Motor neuron (in vitro differentiated cells): ENCODE measurements at places on chromosomes 2 and 18. TPM values are rescaled to one million over a fixed set of nuclear protein-coding genes. Genes with fewer than 3 reads are reported as not detected.

DNA sequence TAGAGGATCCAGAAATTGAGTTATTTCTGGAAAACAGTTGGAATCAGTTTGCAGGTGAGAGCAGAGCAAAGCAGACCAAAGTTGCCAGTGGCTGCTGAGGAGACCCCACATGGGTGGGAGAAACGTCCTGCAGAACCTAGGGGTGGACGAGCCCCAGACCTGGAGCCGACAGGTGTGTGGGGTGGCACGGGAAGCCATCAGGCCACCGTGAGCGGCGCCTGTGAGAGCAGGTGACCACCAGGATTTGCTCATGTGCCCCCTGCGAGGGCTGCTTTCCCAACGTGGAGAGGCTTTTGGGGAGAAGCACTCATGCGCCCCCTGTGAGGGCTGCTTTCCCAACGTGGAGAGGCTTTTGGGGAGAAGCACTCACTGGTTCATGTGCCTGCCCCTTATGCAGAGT lies 116.8 kb upstream of the NFATC1 start:
- ATAC-seq: no peak

GRCh38 chr18:44626807-44627206 lies 53.9 kb upstream of the SETBP1 start:
- peak; percentile 38 for ATAC-seq

- peak; percentile 80 for ATAC-seq
Measured at GRCh38 chr18:50986360-50987087, 18.7 kb downstream of the ELAC1 start.

DNA sequence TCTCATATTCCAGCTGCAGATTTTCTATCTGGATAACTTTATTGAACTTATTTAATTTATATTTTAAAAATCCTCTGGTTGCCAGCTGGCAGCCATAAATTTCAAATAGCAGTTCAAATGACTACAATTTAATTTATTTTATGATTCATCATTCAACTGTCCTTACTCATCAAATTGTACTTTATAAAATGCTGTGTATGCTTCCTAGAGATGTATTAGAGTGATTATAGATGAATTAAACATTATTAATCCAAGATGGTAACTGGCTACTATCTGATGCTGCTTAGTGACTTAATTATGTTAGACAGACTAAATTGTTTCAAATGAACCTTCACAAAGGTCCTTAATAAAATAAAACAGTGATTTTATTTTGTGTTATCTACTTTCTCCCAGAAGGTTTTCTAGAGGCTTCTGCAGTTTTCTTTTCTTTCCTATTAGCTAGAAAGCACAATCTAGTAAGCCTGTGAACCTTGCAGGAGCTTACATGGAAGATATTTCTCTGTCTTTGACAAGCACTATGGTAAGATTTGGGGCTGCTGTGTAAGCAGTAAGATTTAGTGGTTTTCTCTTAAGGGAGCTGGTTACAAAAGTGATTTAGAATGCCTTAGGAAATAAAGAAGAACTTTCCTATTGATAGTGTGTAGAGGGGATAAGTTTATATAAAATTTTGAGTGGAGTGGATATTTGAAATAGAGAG lies 322.3 kb downstream of the FSIP2 start:
- peak; percentile 46 for ATAC-seq

DNA sequence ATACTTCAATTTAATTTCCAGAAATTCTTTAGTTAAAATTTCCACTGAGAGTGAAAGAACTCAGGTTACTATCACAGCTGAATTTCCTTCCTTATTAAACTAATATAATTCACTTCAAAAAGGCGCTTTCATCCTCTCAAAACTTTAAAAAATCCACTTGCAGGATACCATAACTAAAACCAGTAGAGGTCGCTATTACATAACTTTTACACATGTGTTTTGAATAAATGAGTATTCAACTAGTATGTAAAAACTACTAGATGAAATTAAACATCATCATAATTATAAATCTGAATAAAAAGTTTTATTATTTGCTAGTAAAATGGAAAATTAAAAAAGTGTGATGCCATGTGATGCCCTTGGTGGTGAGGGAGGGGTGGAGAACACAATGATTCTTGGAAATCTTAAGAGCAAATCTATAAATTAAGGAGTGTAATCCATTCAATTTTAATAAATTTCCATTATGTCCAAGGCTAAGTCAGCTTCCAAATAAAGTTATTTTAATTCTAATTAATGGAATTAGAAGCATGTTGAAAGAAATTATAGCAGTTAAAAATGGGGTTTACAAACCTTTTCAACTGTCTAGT lies 61.4 kb downstream of the SOS1 start:
- no peak for ATAC-seq

DNA sequence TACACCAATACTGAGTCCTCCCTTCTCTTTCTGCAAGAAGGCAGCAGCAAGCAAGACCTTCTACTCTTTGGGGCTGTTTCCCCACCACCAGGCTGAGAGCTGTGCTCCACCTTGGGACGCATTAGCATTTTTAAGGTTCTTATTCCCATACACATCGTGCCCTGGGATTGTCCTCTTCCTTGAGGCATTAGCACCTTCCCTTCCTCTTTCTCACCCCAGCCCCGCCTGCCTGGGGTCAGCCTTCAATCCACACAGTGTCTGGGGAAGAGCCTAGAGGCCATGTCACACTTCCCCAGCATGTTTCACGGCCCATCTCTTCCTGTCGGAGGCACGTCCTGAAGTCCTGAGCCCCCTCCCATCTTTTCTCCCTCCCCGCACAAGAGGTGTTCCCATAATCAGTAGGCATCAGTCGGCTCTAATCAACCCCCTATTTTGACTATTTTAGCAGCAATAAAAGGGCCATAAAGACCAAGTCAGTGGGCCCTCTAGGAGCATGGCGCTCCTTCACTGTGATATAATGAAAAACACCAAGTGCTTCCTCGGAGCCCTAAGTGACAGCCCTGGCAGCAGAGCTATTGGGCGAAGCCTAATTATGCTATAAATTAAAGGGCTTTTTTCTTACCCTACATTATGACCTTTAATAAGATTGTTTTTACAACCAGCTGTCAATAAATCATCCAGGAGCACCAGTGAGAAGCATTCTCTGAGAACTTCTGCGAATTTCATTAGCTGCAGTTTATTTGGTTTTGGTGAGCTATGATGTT lies 55.0 kb upstream of the PKDCC start:
- no peak for ATAC-seq

DNA sequence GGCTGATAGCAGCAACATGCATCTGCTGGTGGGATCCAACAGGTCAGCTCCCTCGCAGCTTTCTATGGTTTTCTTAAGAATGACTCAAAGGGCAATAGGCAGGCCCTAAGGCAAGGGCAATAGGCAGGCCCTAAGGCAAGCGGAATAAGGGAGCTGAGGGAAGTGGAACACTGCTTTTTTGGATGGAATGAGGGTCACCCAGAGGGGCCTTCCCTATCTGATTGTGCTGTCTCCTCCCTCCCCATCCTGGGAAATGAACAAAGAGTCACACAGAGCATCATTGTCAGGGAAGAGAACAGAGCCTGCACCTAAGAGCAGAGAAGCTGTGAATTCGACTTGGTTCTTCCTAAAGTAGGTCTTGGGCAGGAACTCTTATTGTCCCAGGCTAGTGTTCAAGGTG lies 43.3 kb upstream of the PTPRM start:
- no peak for ATAC-seq

DNA sequence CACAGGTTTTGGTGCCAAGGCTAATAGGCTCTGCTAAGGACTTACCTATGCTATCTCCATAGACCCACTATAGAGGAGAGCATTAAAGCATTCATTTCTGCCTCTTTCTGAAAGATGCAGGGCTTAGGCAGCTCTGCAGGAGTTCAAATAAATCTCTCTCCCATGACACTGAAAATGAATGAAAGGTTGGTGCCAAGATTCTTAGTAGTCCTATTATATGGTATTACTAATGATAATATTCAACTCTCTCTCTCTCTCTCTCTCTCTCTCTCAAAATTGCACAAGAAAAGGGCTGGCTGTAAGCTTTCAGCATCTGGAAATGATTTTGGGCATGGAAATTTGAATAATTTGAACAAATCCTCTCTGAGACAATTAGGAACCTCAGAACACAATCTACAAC lies 433.7 kb downstream of the MBD2 start:
- no peak for ATAC-seq

DNA sequence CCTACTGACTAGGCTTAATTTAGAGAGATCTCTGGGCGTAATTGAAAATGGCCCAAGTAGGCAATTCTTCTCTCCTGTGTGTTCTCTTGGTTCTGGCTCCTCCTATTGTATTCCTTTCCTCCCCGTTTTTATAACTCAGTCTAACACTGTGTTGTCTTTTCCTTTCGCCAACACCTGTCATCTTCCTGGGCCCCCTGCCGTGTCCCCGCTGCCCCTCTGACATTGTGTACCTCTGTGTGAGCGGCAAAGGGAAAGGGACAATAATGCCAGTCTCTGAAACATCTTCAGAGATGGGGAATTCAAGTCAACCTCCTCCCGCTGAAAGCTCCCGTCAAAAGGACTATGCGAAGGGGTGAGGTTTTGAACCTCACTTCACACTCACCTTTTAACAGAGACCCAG lies 210.9 kb downstream of the GBX2 start:
- ATAC-seq: no peak

DNA sequence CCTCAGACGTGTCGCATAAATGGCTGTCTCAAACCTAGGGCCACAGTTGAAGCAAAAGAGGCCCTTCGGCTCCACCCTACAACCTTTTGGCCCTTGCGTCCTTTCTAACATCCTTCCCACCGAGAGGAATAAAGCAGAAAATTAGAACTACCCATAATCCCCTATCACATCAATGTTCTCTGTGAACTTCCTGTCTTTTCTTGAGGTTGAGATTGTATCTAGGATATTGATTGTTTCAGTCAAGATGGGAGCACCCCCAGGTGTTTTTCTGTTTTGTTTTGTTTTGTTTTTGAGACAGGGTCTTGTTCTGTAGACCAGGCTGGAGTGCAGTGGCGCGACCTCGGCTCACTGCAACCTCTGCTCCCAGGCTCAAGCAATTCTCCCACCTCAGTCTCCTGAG lies 23.6 kb downstream of the INPP5D start:
- no peak for ATAC-seq

DNA sequence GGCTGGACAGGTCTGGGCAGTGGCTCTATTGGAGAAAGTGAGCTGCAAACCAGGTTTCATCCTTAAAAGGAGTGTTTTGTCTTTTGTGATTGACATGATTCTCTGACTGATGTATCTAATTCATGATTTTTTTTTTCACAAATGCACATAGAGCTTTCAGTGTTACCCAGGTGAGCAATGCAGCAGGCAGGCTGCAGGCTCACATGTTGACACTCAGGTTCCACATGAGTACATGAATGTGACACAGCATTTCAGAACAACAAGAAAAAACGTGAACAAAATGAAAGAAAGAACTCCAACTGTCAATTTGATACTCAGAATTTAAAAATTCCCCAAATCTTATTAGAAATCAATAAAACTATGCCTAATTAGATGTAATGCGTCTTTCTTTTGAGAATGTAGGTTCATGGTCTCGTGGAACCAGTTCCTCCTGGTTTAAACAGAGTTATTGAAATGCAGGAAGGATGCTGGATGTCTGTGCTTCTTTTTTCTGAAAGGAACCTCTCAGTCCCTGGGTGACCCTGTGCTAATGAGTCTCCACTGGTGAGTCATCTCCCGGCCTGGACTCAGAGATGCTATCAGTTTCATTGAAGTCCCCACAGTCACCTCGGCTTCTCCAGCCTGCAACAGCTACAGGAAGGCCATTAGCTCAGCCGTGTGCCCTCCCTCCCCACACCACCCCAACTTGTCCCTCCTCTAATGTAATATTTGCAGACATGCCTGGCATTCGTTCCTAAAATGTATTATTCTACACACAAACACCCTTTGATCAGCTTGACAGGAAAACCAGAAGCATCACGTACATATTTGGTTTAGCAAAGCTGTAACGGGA lies 430.4 kb downstream of the LPIN1 start:
- ATAC-seq: peak; percentile 99

The TNS1 gene
- 8.8 and 19.0 TPM in 2 replicates for total RNA-seq

The IL1B gene
- total RNA-seq: 6.3 and 19.7 TPM in 2 replicates

The TTN gene
- 2.1 and 3.9 TPM in 2 replicates for total RNA-seq

The SLC16A14 gene
- total RNA-seq: 0.10 and 0.11 TPM in 2 replicates

The GPR55 gene
- total RNA-seq: 0.23 and 0.36 TPM in 2 replicates

The REEP1 gene
- total RNA-seq: 50.0 and 51.0 TPM in 2 replicates

The UPP2 gene
- total RNA-seq: not detected in 2 replicates

The SLC40A1 gene
- total RNA-seq: 4.0 and 5.8 TPM in 2 replicates

The REG3G gene
- total RNA-seq: not detected in 2 replicates

The ALPI gene
- total RNA-seq: 0.10 TPM in 1 of 2 replicates, not detected in the other
